ENCODE measurements at places on chromosomes 3 and 15.

GRCh38 chr3:123884203-123884831, at the start of gene MYLK:
Gene MYLK, minus strand, starts transcription at chr3:123884332. Its CDS starts 90,491 bp downstream, at chr3:123793841.
- DNase-seq, result no peak

DNA sequence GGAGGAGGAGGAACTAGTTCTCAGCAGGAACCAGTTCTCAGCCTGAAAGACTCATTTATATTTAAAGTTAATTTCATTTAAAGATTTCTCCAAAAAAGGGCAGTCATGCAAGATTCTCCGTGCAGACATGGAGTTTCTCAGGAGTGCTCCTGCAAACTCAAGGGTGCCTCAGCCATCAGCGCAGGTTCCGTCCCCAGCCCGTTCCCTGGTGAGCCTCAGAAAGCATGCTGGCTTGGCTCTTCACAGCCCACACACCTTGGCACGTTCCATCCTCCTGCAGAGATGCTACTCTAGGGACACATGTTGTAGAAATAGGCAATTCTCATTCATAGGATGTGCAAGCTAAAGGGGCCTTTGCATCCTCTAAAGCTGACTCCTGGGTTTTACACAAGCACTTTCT, 123.0 kb downstream of the LIPC start:
- no peak for DNase-seq

DNA sequence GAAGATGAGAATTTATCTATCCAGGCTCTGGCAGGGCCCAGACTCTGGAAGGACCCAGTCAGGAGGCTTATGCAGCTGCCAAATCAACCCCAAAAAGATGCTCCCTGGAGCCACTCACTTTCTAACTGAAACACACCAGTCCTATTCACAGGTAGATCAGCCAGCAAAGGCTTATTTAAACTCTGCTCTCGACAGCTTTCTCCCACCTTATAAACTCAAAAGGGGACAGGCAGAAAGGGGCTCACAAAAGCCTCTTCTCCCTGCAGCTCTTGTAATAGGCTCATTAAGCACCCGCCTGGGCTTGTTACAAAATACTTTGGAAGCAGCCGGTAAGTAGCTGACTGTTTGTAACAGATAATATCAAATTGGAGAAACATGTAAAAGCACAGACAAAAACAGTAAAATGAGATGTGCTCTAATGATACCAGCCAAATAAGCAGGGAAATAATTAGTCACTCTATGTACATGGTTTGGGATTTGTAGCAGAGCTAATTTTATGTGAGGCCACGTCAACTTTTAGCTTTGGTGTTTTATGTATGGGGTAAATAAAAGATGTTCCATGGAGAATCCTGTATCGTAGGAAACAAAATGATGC, 213.8 kb downstream of the NR2F2 start:
- DNase-seq, result no peak

GRCh38 chr3:124315215-124316033, 323.5 kb upstream of the ROPN1 start:
- DNase-seq, result no peak

DNA sequence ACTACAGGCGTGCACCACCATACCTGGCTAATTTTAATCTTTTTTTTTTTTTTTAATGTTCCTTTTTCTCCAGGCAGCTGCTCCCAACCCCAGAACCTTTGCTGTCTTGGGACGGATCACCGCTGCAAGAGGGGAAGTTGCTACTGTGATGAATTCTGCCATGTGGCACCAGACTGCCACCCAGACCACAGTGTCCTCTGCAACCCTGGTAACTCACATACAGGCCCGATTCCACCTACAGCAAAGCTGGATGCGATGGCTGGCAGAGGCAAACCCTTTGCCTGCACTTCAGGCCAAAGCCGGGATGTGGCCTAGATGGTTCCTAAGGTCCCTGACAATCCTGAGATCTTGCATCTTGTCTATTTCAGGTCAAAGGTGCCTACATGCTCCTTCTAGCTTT, 12.7 kb upstream of the MUC20 start:
- DNase-seq, result no peak

- DNase-seq, result no peak
Observed at GRCh38 chr3:183962807-183963206, 54.9 kb downstream of the ABCC5 start.

DNA sequence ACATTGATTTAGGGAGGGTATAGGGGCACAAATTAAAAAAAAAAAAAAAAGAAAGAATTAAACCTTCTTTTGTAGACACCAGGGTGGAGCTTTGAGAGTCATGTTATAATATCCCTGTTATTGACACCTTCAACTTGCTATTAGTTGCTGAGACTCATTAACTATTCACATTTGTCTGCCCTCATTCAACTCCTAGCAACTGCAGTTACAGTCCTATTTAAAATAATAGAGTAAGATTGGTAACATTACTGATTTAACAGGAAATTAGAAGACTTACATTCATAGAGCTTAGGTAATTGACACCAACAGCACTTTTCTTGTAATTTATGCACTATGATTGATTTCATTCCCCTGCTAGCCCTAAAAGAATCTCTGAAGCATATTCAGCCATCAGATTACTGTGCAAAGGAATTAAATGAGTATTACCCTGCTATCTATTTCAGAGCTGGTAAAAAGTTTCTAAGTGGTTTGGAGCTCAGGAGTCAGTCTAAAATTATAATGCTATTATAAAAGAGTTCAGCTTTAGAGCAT, 148.8 kb upstream of the TBL1XR1 start:
- no peak for DNase-seq

- DNase-seq, result no peak
Observed at GRCh38 chr3:14235003-14235911, 56.6 kb downstream of the LSM3 start.

DNA sequence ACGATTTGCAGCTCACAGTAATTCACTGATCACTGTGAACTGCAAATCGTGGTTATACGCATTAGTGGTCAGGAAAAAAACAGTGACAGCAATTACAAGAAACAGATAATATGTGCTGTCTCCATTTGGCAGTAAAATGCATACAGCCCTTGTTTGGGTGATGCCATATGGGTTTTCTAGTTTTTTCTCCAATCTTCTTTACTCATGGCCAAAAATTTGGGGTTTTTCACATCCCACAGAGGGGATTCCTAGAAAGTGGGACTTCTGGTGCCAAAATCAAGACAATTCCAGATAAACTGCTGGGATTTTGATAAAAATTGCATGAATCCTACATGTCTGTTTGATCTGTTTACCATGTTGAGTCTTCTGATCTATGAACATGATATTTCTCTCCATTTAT, 15.6 kb downstream of the NDN start:
- DNase-seq, result no peak

- DNase-seq, result no peak
Observed at GRCh38 chr3:58789385-58789784, 122.8 kb upstream of the FAM3D start.
